ENCODE measurements at places on chromosomes 12 and 14.

- DNase-seq, result peak; percentile 69
Observed at GRCh38 chr12:13196130-13196921, at the start of gene EMP1. Gene EMP1 (plus strand): TSS chr12:13196726. CDS start chr12:13211511, 14,785 bp downstream.

DNA sequence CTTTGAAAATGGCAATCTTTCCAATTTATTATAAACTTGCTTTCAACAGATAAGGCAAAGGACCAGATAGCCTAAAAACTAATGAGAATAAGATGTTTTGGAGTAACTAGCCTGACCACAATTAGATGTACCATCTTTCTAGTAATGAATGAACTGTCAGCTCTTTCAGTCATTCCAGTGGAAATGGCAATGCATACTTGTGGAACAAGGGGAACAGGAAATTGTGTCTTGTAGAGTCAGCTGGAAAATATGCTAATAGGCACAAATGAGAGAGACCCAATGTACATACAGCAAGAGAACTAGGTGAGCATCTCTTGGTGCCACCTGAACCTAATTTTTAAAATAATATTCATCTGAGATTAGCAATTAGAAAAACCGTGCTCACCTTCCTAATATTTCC lies 76.1 kb upstream of the GPHB5 start:
- no peak for DNase-seq

DNA sequence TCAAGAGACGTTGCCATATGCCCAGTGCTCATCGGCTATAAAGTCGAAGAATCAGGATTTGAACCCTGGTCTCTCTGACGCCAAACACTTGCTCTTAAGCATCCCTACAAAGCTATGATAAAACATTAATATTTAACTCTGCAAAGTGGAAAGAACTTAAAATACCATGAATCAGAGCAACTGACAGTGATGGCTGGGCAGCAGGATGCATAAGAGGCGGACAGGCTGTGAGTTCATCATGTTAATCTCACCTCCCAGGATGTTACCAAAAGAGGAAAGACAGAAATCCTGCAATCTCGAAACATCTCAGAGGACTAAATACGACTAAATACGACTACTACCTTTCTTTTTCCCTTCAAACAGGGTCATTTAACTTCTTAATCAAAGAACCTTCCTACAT lies 5.8 kb downstream of the DICER1 start:
- DNase-seq, result no peak

DNA sequence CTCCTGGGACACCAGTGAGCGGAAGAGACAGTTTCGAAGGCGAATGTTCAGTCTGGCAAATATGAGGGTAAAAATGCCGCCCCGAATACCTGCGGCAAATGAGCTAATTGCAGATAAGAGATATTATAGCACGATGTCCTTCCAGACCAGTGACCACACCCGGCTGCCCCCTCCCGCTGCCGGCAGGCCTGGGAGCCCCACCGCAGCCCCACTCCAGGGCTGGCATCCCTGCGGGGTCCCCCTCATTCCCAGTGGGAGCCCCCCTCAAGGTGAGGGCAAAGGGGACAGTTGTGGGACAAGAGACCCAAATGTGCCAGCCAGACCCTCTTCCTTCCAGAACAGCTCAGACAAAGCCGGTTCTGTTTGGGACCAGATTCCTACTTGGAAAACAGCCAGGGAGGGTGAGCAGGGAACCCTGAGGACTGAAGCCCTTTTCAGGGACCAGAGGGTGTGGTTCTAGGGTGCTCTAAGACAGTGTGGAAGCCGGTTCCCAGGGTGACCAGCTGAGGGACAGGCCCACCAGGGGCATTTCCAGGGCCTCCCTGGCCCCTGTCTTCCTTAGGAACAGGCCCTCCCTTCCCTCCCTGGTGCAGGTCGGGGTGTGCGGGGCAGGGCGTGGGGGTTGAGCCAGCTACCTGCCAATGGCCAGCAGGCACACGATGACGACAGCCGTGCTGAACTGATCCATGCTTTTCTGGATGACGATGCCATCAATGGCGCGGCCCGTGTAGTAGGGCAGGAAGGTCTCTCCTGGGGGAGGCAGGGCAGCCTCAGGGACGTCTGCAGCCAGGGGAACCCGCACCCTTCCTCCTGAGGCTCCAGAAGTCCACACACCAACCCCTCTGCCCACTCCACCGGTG lies 16.2 kb downstream of the ABCB9 start:
- DNase-seq, result no peak

- DNase-seq, result peak; percentile 66
Observed at GRCh38 chr12:113030875-113031525, 25.5 kb upstream of the DTX1 start.

DNA sequence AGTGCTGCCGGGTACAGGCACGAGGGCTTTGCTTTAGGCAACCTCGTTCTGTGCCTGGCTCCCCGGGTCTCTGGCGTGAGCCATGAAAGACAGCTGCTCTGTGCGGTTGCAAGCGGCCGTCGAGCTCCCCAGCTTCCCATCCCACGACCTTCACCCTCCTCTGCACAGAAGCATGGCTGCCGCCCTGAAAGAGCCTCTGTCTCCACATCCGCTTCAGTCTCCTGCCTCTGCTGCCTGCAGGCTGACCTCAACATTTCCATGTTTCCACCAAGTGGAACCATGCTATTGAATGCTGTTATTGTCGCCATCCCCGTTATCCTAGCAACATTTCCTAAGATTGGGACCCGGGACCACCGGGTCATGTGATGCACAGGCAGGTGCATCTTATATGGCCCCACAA lies 57.1 kb downstream of the KDM2B start:
- DNase-seq, result no peak

- DNase-seq, result no peak
Observed at GRCh38 chr12:11134305-11134704, at the start of gene TAS2R30. Gene TAS2R30 (minus strand): TSS chr12:11134644. CDS start chr12:11134244, 400 bp downstream.

- no peak for DNase-seq
Observed at GRCh38 chr12:39357041-39357440, 85.9 kb downstream of the KIF21A start.

DNA sequence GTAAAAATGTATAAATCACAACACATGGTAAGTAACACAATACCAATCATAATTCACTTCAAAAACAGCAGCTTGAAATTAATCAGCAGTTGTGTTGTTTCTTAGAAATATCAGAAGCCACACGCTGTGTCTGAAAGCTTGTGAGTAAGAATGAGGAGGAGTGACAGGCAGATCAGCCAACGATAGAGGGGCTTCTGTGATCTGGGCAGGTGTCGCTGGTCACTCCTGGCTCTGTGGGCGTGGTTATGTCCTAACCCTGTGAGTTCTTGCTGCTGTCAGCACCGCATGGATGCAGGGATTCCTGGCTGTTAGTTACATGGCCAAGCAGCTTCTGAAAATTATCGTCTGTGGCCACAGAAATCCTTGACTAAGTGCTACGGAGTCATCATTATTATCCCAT lies 123.4 kb downstream of the SLC25A47 start:
- DNase-seq, result no peak

GRCh38 chr14:60859525-60859924 lies 121.4 kb downstream of the TRMT5 start:
- no peak for DNase-seq

- no peak for DNase-seq
Observed at GRCh38 chr14:101234999-101235334, 326.3 kb upstream of the DIO3 start.

DNA sequence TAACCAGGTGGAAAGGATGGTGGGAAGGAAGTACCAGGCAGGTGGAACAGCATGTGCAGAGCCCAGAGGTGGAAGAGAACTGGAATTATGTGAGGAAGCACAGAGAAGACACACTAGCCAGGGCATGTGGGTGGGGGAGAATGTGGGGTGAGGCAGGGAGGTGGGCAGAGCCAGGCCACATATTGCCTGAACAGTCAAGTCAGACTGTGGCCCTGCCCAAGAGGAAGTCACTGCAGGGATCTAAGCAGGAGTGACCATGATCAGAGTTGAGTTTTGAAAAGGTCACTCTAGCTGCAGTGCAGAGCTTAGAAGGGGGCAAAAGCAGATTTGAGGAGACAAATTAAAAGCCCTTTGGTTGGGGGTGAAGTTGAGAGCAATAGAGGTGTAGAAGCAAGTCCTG lies 114.0 kb upstream of the SLC38A2 start:
- no peak for DNase-seq

GRCh38 chr12:71772735-71773134 lies 18.1 kb downstream of the RAB21 start:
- no peak for DNase-seq

DNA sequence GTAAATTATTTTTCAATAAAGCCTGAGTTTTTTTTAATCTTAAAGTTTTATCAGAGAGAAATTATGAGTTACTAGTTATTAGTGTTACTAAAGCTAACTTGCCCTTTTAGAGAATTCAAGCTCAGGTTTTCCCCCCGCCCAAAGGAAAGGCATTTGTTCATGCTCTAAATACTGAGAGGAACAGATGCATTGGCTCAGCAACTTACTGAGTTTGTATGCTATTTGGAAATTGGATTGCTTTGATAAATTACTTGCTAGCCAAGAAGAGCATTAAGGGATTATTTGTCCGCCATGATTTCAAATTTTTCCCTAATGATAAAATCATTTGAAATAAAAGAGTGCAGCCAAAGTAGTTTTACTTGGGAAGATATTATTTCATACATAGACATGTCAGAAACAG lies 149.4 kb downstream of the METTL25 start:
- no peak for DNase-seq

DNA sequence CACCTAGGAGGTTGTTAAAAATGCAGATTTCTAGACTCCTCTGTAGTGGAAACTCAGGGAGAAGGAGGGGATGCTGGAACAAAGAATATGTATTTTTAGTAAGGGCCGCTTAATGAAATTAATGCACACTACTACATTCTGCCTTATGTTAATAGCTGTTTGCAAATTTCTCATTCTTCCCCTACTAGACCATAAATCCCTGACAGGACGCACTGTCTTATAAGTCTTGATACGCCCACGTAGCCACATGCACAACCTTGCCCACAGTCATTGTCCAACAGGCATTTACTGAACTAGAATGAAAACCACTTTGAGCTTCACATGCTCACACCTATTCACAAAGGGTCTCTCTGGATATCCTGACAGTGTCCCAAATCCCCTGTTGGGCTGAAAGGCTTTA lies 10.5 kb downstream of the KRT2 start:
- DNase-seq, result no peak

- DNase-seq, result no peak
Observed at GRCh38 chr14:73712071-73712506, 2.1 kb downstream of the PNMA1 start.

- no peak for DNase-seq
Observed at GRCh38 chr12:30041096-30041495, 257.4 kb upstream of the TMTC1 start.

- no peak for DNase-seq
Observed at GRCh38 chr12:26953447-26953846, 15.2 kb downstream of the FGFR1OP2 start.

GRCh38 chr12:120115692-120116440 lies 687 bp downstream of the RAB35 start:
- peak; percentile 32 for DNase-seq

- no peak for DNase-seq
Observed at GRCh38 chr12:40336573-40337199, 111.9 kb downstream of the LRRK2 start.

- no peak for DNase-seq
Observed at GRCh38 chr12:94434171-94434570, 25.5 kb downstream of the CEP83 start.

DNA sequence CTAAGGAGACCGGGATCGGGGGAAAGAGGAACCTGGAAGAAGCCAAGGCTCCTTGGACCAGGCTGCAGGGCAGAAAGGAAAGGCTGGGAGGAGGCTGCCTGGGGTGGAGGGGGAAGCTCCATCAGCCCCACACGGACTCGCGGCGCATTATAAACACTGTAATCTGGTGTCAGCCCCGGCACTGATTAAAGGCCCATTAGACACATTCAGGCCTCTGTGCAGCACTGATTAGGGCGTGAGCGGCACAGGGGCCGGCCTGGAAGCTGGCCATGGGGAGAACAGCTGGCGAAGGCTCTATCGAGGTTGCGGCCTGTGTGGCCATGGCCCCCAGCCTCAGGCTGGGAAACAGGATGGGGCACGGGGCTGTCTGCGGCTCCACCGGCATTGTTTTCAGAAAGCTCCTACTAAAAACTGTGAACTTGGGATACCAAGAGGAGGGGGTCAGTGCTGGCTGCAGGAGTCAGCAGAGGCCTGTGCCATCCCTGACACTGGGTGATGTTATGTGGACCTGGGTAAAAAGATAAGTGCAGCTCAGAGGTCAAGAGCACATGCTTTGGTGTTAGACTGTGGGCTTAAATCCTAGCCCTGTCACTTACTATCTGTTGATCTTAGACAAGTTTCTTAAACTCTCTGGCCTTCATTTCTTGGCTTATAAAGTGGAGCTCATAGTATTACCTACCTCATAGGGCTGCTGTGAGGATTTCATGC lies 10.6 kb downstream of the ACVRL1 start:
- DNase-seq, result no peak

GRCh38 chr12:18658829-18659228 lies 79.0 kb downstream of the PLCZ1 start:
- DNase-seq, result no peak

GRCh38 chr12:17511369-17511768 lies 578.6 kb downstream of the RERGL start:
- no peak for DNase-seq

Data from HTR-8/SVneo (cell line).